ENCODE measurements at places on chromosomes 3 and 15.

GRCh38 chr15:50880206-50880605 lies 28.3 kb upstream of the AP4E1 start:
- no peak for DNase-seq
- peaks cover 1% of the 10 kb centered on the region for H3K4me1 ChIP-seq
- no peak overlapping the region for H3K27ac ChIP-seq
- no peaks in the 10 kb centered on the region for H3K36me3 ChIP-seq

DNA sequence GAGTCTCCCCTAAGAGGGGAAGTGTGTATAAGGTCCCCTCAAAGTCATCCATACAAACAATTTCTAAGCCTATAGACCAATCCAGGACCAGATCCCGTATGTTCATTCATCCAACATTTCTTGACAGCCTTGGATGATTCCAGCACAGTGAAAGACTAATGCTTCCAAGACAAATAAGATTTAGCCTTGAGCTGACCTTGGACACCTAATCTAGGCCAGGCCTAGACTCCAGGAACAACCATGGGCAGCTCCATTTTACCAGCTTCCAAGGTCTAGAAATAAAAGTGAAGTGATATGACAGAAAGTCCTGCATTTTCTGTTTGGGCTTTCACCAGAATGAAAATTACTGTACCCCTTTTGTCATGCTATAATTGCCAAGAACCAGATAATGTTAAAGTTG lies 67.9 kb upstream of the BCL6 start:
- no peaks in the 10 kb centered on the region for H3K36me3 ChIP-seq
- no peak overlapping the region for H3K4me3 ChIP-seq
- H3K27ac ChIP-seq, result no peak overlapping the region
- no peaks in the 10 kb centered on the region for H3K27me3 ChIP-seq
- H3K4me1 ChIP-seq, result peaks cover 9% of the 10 kb centered on the region
- no peak for DNase-seq

GRCh38 chr15:90667073-90667754 lies 49.9 kb upstream of the BLM start:
- DNase-seq, result no peak
- H3K4me3 ChIP-seq, result no peak overlapping the region
- no peaks in the 10 kb centered on the region for H3K27me3 ChIP-seq
- H3K27ac ChIP-seq, result no peak overlapping the region

DNA sequence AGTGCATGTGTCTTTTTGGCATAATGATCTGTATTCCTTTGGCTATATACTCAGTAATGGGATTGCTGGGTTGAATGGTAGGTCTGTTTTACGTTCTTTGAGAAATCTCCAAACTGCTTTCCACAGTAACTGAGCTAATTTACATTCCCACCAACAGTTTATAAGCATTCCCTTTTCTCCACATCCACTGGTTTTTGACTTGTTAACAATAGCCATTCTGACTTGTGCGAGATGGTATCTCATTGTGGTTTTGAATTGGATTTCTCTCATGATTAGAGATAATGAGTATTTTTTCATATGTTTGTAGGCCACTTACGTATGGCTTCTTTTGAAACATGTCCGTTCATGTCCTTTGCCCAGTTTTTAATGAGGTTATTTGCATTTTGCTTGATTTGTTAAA lies 117.7 kb downstream of the CHCHD4 start:
- H3K27me3 ChIP-seq, result no peaks in the 10 kb centered on the region
- H3K27ac ChIP-seq, result no peak overlapping the region
- DNase-seq, result no peak
- no peak overlapping the region for H3K4me3 ChIP-seq
- H3K36me3 ChIP-seq, result no peaks in the 10 kb centered on the region
- H3K4me1 ChIP-seq, result no peaks in the 10 kb centered on the region

DNA sequence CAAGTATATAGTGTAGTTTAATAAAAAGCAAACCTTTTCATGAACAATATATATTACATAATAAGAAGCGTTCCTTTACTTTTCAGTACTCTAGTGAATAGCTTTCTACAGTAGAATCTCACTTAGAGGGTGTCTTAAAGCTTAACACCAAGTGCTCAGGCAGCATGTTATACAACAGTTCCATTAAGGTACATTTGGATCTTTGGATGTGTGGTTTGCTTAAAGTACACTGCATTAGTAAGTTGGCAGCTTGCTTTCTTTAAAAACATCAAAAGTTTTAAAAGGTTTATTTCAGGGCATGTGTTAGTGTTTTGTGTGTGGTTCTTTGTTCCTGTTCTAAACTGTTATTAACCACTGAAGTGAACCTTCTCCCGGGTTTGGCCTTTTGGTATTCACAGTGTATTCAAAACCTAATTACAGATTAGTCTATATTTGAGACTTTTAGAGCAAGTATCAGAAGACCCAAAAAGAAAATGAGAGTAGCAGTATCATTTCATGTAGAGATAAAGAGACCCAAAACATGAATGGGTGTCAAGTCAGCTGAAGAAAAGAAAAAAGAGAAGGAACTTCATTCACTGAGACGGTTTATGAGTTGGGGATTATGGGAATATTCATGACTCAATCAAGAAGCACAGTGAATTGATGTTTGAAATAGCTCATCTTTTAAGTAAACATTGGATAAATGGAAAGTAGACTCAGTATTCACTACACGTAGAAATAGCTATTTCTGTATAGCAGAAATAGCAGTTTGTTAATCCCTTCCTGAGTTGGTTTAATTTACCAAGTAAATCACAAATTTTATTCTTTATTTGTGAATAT lies 93.9 kb downstream of the OPA1 start:
- no peaks in the 10 kb centered on the region for H3K36me3 ChIP-seq
- no peak for DNase-seq
- no peak overlapping the region for H3K27ac ChIP-seq
- H3K4me1 ChIP-seq, result no peaks in the 10 kb centered on the region

GRCh38 chr3:31993843-31994242 lies 12.3 kb downstream of the ZNF860 start:
- no peak overlapping the region for H3K27ac ChIP-seq
- no peaks in the 10 kb centered on the region for H3K4me1 ChIP-seq
- DNase-seq, result no peak
- no peak overlapping the region for H3K4me3 ChIP-seq
- no peaks in the 10 kb centered on the region for H3K27me3 ChIP-seq

GRCh38 chr3:110341047-110341446 lies 730.6 kb upstream of the NECTIN3 start:
- no peaks in the 10 kb centered on the region for H3K27me3 ChIP-seq
- no peak for DNase-seq
- no peaks in the 10 kb centered on the region for H3K36me3 ChIP-seq
- H3K27ac ChIP-seq, result no peak overlapping the region
- H3K4me1 ChIP-seq, result no peaks in the 10 kb centered on the region

DNA sequence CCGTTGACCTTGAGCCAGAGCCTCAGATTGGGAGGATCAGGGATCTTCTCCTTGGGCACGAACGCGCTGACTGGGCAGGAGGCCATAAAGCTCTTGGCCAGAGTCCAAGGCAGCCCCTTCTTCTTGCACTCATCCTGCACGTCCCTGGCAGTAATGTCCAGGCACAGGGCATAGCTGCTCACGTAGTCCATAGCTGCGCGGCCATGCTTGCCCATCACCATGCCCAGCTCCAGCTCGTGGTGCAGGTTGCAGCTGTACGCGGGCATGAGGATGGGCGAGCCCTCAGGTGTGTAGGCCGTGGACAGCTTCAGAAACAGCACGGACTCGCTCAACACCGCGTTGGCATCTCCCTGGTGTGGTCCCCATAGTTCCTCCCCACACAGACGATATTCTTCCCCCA lies 17.9 kb upstream of the RPLP1 start:
- no peak for DNase-seq
- H3K36me3 ChIP-seq, result no peaks in the 10 kb centered on the region
- H3K27ac ChIP-seq, result no peak overlapping the region

- H3K36me3 ChIP-seq, result no peaks in the 10 kb centered on the region
- H3K27ac ChIP-seq, result no peak overlapping the region
- no peak overlapping the region for H3K4me3 ChIP-seq
- peak; percentile 65 for DNase-seq
- H3K27me3 ChIP-seq, result no peaks in the 10 kb centered on the region
These were observed 340.9 kb upstream of the TBL1XR1 start for GRCh38 chr3:177538048-177538749.

DNA sequence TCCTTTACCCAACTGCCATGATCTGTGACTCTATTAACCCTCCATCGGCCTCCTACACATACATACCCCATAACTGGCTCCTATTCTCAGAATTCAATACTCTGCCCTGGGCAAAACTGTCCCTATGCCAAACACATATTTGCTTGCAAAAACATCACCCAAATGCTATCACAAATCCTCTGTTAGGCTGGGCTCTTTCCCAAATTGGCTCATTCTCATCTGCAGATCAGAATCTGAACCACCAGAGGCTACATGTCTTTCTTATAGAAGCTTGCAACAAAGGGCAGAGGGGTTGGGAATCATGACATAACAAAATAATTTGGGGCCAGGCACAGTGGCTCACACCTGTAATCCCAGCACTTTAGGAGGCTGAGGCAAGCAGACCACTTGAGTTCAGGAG lies 45.4 kb upstream of the GOLM2 start:
- no peak for DNase-seq
- H3K27me3 ChIP-seq, result no peaks in the 10 kb centered on the region
- no peak overlapping the region for H3K27ac ChIP-seq

DNA sequence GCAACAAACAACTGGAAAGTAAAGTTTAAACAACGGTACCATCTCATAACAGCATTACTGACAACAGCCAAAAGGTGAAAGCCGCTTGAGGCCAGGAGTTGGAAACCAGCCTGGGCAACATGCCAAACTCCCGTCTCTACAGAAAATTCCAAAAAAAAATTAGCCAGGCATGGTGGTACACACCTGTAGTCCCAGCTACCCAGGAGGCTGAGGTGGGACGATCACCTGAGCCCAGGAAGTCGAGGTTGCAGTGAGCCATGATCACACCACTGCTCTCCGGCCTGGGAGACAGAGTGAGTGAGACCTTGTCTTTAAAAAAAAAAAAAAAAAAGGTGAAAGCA lies 4.4 kb downstream of the TNK2 start:
- no peak overlapping the region for H3K4me3 ChIP-seq
- H3K36me3 ChIP-seq, result no peaks in the 10 kb centered on the region
- DNase-seq, result no peak
- peaks cover 11% of the 10 kb centered on the region for H3K4me1 ChIP-seq
- no peak overlapping the region for H3K27ac ChIP-seq
- no peaks in the 10 kb centered on the region for H3K27me3 ChIP-seq

- no peaks in the 10 kb centered on the region for H3K4me1 ChIP-seq
- no peak overlapping the region for H3K4me3 ChIP-seq
- no peaks in the 10 kb centered on the region for H3K36me3 ChIP-seq
These were observed 13.5 kb downstream of the AHSG start for GRCh38 chr3:186626254-186626847.

DNA sequence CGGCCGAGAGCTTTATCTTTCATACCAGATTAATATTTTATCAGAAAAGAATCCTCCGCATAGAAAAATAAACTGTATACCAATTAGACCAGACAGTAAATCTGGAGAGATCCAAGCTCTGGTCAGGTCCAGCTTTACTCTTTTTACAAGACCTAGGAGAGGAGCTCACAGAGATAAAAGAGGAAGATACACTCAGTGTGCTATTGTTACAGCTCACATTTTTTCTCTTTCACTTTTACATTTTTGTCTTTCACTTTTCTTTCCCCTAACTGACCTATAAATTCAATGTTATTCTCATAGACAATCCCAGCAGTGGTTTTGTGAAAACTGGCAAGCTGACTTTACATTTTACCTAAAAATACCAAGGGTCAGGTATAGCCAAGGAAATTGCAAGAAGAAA lies 55.8 kb downstream of the GUCA1C start:
- H3K36me3 ChIP-seq, result no peaks in the 10 kb centered on the region
- no peak overlapping the region for H3K27ac ChIP-seq
- H3K4me3 ChIP-seq, result no peak overlapping the region
- no peaks in the 10 kb centered on the region for H3K27me3 ChIP-seq

DNA sequence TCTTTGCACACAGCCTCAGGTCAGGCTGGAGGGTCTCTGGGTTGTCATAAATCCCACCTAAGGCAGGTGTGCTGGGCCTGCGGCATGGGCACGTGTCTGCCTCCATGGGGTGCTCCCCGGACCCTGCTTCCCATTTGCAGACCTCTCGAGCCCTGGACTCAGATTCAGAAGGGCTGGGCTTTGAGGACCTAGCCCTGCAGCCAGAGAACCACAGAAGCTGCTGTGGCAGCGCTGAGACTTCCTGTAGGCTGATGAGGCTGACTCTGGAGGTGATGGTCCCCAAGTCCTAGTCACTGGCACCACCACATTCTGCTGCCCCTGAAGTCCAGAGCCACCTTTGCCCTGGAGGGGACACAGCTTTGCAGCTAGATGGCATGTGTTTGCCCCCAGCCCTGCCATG lies 156.4 kb downstream of the LRRC28 start:
- peak overlapping the region; percentile 46 for H3K27ac ChIP-seq
- no peaks in the 10 kb centered on the region for H3K36me3 ChIP-seq
- peaks cover 6% of the 10 kb centered on the region for H3K4me1 ChIP-seq
- DNase-seq, result no peak
- no peak overlapping the region for H3K4me3 ChIP-seq

DNA sequence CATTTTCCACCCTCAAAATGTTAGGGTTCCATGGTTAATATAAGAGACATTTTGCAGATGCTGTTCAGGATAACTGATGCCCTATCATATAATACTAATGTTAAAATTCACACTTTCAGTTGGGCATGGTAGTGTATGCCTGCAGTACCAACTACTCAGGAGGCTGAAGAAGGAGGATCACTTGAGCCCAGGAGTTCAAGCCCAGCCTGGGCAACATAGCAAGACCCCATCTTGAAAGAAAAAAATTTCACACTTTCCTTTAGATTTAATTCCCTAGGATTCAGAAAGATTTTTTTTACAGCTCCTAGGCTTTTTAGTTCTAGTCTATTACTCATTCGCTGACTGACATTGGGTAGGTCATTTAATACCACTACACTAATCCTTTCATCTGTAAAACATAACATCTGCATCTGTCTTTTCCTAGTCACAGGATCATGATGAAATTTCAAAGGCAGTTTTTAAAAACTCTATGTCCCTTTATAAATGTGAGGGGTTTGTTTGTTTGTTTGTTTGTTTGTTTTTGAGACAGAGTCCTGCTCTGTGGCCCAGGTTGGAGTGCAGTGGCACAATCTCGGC lies 103.7 kb downstream of the MYO5A start:
- no peak for DNase-seq
- no peaks in the 10 kb centered on the region for H3K27me3 ChIP-seq
- H3K4me1 ChIP-seq, result no peaks in the 10 kb centered on the region
- H3K4me3 ChIP-seq, result no peak overlapping the region
- H3K36me3 ChIP-seq, result no peaks in the 10 kb centered on the region
- no peak overlapping the region for H3K27ac ChIP-seq

- H3K4me3 ChIP-seq, result no peak overlapping the region
- no peaks in the 10 kb centered on the region for H3K4me1 ChIP-seq
- H3K36me3 ChIP-seq, result no peaks in the 10 kb centered on the region
- no peak for DNase-seq
These were observed 132.4 kb upstream of the OSTN start for GRCh38 chr3:191066669-191067068.

GRCh38 chr3:189586941-189587663 lies 44.1 kb upstream of the TP63 start:
- H3K27me3 ChIP-seq, result no peaks in the 10 kb centered on the region
- H3K36me3 ChIP-seq, result no peaks in the 10 kb centered on the region
- H3K27ac ChIP-seq, result no peak overlapping the region

- H3K36me3 ChIP-seq, result no peaks in the 10 kb centered on the region
- peaks cover 17% of the 10 kb centered on the region for H3K4me1 ChIP-seq
- no peak overlapping the region for H3K4me3 ChIP-seq
- H3K27me3 ChIP-seq, result no peaks in the 10 kb centered on the region
- no peak overlapping the region for H3K27ac ChIP-seq
These were observed 58.4 kb downstream of the TBC1D2B start for GRCh38 chr15:78018946-78019644.

Measured in ovary (tissue), 10 donors.